ENCODE measurements at places on chromosomes 1 and 21.
A peak's percentile ranks its signal among the peaks of the same experiment; 100 is the strongest.

DNA sequence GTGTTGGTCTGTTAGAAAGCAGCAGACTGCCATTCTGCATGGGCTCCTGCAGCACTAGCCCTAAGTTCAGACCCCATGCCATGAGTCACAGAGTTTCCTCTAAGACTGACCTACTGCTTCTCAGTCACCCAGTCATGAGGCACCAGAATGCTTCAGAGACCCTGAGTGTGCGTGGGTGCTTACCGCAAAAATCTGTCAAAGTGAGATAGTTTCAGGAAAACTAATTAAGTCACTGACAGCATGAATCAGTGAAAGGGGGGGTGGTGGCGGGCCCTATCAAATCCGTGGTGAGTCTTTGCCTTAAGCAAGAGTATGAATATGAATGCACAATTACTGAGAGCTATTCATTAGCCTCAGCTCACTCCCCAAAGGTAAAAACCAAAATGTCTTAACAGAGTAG, 98.1 kb downstream of the KCTD3 start:
- peak; percentile 23 for DNase-seq

GRCh38 chr1:38819040-38819439, 40.5 kb downstream of the RRAGC start:
- DNase-seq, result no peak

DNA sequence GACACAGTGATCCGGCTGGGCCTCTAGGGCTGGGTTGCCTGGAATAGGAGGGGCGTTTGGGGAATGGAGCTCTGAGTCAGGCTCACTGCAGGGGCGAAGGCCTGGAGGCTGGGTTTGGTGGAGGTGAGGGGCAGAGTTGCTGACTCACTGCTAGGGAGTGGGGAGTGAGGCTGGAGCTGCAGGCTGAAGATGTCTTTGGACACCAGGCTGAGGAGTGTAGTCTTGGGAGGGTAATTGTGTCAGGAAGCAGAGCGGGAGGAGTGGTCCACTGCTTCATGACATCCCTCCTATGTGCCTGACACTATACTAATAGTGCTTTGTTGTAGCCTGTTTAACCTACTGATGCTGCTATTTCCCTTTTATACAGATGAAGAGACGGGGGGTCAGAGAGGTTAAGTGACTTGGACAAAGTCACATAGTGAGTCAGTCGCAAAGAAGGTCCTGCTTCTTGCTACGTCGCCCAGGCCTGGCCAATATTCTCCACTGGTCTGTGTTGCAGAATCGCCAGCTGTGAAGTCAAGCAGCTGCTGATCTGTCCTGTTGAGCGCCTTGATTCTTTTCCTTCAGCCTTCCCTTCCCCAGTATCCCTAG, 13.6 kb downstream of the ACTL8 start:
- no peak for DNase-seq

- no peak for DNase-seq
Observed at GRCh38 chr1:183898001-183898396, 93.1 kb downstream of the RGL1 start.

- no peak for DNase-seq
Observed at GRCh38 chr1:175503538-175503937, 239.9 kb downstream of the TNR start.

- DNase-seq, result no peak
Observed at GRCh38 chr1:220159041-220159440, 65.1 kb downstream of the IARS2 start.

GRCh38 chr1:203858055-203858454, 3.3 kb upstream of the SNRPE start:
- DNase-seq, result no peak

DNA sequence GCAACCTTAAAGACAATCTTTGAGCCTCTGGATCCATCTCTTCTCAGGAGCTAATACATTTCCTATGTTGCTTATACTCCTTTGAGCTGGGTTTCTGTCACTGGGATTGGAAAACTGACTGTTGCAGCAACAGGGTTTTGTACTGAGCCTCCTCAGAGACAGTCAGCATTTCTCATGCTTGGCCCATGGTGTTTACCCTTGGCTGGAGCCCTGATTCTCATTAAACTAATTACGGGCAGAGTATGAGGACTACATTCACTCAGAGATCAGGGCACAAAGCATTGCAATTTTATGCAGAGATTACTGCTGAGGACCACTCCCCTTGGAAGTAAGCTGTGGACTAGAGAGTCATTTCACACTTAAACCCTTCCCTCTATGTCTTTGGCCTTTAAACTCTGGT, 134.5 kb downstream of the LRIG2 start:
- DNase-seq, result no peak

- DNase-seq, result no peak
Observed at GRCh38 chr1:53344921-53345838, 17.3 kb upstream of the LRP8 start.

- peak; percentile 54 for DNase-seq
Observed at GRCh38 chr1:244801246-244801645, 34.2 kb upstream of the COX20 start.

DNA sequence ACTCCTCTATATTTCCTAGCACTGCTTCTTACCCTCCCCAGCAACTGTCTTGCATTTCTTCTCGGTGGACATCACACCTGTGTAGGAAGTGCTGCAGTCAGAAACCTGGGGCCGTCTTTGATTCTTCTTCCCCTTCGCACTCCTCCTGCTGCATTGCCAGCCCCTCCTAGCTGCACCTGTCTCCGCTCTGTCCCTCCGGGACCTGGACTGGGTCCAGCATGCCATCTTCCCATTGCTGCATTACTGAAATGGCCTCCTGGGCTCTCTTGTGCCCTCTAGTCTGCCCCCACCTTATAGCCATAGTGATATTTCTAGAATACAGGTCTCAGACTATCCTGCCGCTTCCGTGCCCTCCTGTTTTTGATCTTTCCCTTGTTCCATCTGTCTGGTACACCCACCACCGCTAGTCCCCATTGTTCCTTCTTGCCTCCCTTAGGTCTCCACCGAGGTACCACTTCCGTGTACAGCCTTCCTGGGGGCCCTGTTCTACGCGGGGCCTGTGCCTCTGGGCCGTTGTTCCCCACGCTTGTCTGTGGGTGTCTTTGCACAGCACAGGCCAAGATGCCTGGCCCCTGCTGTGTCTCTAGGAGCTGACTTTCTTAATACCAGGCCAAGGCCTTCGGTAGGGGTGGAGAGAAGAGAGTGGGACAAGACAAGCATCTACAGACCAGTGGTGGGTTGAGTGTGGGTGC, 107.6 kb downstream of the GALNT2 start:
- DNase-seq, result no peak

- no peak for DNase-seq
Observed at GRCh38 chr1:159970932-159971342, 16.9 kb upstream of the SLAMF9 start.

- no peak for DNase-seq
Observed at GRCh38 chr1:6496365-6496721, 4.9 kb upstream of the PLEKHG5 start.

- DNase-seq, result no peak
Observed at GRCh38 chr1:235834620-235835019, 32.1 kb downstream of the LYST start.

GRCh38 chr1:42176902-42177519, 12.5 kb upstream of the GUCA2A start:
- peak; percentile 53 for DNase-seq

GRCh38 chr1:149844101-149844500, 55.3 kb upstream of the BOLA1 start:
- DNase-seq, result peak; percentile 75

- no peak for DNase-seq
Observed at GRCh38 chr1:226429858-226430715, 22.2 kb upstream of the PARP1 start.

Measured in activated CD4-positive, alpha-beta T cell treated with anti-CD3 and anti-CD28 coated beads, Interleukin-10, Interleukin-2, amounts not matched to agents 100 ng/mL and 50 ng/mL, durations not matched to agents 16 hours and 8 hours (primary cell).